ENCODE measurements at places on chromosomes 1 and 21.

DNA sequence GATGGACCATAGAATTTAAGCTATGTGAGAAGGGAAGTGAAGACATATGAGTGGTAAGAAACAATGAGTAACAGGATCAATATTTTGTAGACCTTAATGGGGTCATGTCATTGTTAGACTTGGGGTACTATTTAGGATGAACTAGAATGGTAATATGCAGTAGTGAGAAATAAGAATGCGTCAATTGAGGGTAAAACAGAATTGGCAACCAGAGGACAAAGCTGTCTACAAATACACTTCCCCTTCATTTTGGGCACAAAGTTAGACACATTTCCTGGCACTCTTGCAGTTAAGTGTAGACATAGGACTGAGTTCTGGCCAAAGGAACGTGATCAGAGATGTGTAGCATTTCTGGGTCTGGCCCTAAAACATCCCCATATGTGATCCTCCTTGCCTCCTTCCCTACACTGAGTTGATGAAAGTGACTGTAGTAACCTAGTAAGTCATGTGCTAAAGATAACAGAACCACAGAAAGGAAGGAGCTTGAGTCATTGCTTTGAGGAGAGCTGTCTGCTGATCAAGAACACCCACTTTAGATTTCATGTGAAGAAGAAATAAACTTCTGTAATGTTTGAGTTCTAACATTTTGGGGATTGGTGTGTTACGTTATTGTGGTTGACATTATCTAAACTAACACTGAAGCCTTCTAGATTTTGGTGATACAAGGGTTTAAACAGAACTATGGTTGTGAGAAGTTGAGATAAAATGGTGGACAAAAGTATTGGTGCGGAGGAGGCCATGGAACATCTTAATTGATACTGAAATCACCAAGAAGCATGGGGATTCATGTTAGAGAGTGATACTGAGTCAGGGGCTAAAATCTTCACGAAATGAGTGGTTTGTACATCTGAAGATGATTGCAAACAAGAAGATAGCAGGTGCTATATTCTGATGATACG, 41.7 kb downstream of the CD55 start:
- no peak for DNase-seq

DNA sequence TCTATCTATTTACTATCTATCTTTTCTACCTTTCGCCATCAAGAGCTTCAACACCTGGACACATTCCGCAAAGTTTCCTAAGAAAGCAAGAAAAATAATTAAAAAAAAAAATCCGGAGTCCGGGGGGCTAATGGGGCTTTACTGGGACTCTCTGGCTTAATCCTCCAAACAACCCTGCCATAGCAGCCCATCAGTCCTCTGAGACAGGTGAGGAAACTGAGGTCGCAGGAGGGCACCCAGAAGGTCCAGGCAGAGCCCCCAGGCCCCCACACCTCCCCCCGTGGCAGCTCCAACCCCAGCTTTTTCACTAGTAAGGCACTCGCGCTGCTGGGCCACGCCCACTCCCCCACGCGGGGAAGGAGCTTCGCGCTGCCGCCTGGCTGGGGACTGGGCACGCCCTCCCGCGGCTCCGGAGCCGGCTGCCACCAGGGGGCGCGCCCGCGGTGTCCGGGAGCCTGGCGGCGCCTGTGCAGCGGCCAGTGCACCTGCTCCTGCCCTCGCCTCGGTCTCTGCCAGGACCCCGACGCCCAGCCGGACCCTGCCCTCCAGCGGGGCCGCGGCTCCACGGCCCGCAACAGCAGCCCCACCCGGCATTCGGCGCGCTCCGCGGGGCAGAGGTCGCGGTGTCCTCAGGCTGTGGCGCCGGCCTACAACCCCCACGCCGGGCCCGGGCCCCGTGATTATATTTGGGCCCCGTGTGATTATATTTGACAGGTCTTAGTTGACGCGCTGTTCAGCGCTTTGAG, 54.1 kb upstream of the SAMD11 start:
- peak; percentile 58 for DNase-seq

- no peak for DNase-seq
Measured at GRCh38 chr1:226597616-226598454, 49.3 kb downstream of the STUM start.

DNA sequence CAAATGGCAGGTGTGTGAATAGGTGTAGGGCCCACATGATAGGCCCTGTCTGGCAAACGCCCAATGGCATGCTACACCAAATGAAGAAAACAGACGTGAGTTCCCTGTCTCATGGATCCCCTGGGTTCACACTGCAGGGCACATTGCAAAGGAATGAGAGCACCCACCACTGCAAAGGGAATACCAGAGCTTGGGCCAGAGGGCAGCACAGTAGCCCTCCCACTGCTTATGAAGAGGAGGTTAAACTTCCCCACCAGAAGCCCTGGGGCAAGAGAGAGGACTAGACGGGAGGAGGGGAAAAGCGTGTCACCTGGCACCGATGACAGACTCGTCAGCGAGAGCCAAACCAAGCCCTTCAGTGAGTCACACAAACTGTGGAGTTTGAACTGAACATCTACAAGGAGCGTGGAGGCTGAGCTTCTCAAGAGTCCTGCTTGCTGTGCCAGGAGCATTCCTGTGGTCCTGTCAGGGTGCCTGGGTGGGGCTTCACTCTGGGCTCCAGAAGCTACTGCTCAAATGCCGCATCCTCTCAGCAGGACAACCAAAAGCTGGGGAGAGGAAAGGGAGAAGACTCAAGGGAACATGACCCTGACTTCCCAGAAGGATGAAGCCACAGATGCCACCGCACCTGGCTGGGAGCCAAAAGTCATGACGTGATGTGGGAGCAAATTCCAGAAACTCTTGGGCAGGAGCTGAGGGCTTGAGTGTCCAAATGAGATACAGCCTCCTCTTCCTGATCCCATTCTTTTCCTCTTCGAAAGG, 61.1 kb downstream of the TOMM20 start:
- no peak for DNase-seq

DNA sequence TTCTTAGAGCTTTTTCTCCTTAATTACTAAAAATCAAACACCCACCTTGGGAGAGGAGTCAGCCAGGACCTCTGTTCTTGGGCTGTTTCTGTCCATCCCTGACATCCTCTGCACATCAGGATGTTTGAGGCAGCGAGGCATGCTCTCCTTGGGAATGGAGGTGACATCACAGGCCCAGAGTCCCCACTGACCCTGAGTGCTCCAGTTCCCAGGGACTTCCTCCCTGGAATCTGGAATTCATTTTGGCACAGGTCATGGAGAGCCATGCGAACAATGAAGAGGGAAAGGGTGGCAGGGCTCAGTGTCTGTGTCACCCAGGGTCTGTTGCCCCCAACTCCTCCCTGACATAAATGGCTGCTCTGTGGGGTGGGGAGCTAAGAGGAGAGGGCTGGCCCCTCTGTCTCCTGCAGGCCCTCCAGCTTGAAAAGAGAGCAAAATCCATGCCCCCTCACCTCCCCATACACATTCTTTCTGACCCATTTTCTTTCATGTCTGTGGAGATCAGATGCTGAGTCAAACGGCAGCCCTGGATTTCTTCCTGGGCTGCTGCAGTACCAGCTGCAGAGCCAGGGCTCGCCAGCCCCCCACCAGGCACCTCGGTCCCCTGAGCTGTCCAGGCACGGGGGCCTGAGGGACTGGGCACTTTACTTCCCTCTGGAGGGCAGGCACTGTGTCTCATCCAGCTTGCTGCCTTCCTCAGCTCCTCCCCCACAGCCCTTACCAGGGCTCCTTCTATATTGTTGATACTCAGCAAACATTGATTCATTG, 102.0 kb downstream of the NMNAT2 start:
- no peak for DNase-seq

DNA sequence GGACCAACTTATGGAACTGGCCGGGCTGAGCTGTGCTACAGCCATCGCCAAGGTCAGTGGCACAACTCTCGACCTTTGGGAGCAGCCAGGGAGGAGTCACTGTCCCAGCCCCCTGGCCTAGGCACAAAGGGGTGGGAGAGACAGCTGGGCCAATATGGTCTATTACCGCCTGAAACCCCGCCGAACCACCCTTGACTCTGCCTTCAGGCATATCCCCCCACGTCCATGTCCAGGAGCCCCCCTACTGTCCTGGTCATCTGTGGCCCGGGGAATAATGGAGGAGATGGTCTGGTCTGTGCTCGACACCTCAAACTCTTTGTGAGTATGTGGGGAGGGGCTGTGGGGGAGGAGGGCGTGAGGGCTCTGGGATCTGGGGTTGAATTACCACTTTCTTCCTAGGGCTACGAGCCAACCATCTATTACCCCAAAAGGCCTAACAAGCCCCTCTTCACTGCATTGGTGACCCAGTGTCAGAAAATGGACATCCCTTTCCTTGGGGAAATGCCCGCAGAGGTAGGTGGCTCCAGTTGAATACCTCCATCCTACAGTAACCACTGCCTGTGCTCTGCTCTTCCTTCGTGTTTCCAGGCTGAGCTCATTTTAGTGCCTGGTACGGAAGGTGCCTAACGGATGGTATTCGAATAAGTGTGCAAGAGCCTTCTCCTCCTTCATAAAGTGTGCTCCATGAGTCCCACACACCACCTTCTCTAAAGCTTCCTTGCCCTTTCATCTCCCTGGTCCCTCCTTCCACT, 758 bp downstream of the NAXE start:
- DNase-seq, result no peak

DNA sequence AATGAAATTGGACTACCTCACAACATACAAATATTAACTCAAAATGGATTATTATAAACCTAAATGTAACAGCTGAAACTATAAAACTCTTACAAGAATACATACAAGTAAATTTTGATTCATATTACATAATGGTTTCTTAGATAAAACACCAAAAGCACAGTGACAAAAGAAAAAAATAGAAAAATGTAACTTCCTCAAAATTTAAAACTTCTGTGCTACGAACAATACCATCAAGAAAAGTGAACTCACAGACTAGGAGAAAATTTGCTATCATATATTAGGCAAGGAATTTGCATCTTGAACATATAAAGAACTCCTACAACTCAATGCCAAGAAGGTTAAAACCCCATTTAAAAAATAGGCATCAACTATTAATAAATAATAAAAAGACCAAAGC, 31.2 kb downstream of the ANGPTL3 start:
- no peak for DNase-seq

DNA sequence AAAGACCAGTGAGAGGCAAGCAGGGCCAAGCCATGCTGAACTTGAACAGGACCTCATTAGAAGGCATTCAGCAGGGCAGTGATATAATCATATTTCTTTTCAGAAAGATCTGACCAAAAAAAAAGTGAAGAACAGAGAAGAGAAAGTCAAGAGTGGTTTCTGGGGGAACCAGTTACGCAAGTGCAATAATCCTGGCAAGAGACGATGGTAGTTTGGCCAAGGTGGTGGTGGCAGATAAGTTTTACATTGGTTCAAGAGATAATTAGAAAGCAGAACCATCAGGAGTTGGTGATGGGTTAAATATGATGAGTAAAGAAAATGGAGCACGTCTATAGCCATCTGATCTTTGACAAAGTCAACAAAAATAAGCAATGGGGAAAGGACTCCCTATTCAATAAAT, 54.3 kb downstream of the ZSWIM5 start:
- DNase-seq, result no peak

DNA sequence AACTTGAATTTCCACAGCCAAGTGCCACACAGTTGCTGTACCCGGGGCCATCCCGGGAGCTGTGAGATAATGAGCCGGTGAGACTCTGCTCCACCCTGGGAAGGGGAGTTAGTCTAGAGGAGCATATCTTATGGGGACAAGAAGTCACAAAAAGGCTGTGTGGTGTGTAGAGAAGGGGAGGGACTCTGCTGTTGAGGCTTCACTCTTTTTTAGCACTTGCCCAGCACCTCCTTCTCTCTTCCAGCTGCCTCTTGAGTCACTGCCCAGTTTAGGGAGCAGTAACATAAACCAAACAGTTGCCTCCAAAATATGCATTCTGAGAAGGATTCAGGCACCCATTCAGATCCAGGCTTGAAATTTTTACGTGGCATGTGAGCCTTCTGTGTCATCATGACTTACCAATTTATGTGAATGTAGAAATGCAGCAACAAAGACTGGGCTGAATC, 744 bp upstream of the WDR26 start:
- DNase-seq, result no peak

DNA sequence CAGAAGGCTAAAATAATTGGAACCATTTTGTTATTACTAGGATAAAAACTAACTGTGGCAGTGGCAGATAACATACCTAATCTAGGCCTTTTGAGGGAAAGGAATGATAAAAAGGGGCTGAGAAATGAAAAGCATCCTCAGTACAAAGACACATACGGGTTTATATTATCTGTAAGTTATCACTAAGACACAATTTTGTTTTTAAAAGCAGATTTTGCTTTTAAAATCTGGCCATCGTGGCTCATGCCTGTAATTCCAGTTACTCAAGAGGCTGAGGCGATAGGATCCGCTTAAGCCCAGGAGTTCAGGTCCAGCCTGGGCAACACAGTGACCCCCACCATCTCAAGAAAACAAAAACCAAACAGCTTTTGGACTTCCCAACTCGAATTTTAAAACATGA, 24.8 kb upstream of the HP1BP3 start:
- DNase-seq, result no peak

- no peak for DNase-seq
Measured at GRCh38 chr1:51324251-51325010, 5.9 kb downstream of the TTC39A start.

- no peak for DNase-seq
Measured at GRCh38 chr21:29436143-29436542, 137.4 kb downstream of the BACH1 start.

GRCh38 chr1:24235921-24236788, 49.1 kb upstream of the IFNLR1 start:
- no peak for DNase-seq

- no peak for DNase-seq
Measured at GRCh38 chr1:84365225-84366221, 32.8 kb upstream of the DNASE2B start.

- no peak for DNase-seq
Measured at GRCh38 chr1:213054733-213055591, 3.9 kb downstream of the RPS6KC1 start.

- no peak for DNase-seq
Measured at GRCh38 chr1:209134001-209134400, 449.5 kb upstream of the CAMK1G start.

GRCh38 chr21:14991957-14992356, 72.8 kb downstream of the NRIP1 start:
- DNase-seq, result no peak

DNA sequence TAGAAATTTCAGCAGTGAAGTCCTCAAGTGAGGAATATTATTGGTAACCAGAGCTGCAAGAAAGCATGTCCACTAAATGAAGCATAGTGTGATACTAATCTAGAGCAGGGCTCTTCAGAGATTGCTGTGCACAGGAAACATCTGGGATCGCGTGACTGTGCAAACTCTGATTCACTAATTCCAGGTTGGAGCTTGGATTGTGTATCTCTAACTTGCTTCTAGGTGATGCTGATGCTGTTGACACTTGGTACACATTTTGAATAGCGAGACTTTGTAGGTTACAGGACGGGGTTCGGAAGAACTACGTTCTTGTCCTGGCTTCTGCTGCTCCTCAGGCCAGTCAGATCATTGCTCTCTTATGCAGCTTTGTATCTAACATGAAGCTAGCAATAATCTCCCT, 66.5 kb downstream of the PRRX1 start:
- DNase-seq, result no peak

GRCh38 chr1:182143154-182143657, 81.7 kb upstream of the ZNF648 start:
- DNase-seq, result peak; percentile 84

GRCh38 chr1:175183586-175183985, 9.0 kb downstream of the KIAA0040 start:
- DNase-seq, result no peak

Measured in stimulated activated CD8-positive, alpha-beta memory T cell treated with anti-CD3 and anti-CD28 coated beads, Interleukin-7, amount 100 ng/mL, for 24 hours (primary cell).